ENCODE measurements at places on chromosomes 3 and 15.

DNA sequence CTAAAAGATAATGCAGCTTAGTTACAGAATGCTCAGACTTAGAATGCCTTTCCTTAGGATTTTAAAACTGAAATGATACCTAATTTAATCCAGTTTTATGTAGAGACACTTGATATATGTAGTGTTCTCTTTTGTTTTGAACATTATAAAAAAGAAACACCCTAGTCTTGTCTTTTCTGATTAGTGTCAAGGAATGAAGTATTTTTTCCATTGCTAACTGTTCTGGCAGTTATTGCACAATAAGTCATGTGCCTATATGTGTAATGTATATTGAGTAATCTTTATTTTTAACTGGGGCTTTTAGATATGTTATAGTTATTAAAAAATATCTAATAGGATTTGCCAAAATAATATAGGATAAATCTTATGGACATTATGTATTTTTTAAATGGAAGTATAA, 4.5 kb downstream of the ARL8B start:
- DNase-seq: no peak

DNA sequence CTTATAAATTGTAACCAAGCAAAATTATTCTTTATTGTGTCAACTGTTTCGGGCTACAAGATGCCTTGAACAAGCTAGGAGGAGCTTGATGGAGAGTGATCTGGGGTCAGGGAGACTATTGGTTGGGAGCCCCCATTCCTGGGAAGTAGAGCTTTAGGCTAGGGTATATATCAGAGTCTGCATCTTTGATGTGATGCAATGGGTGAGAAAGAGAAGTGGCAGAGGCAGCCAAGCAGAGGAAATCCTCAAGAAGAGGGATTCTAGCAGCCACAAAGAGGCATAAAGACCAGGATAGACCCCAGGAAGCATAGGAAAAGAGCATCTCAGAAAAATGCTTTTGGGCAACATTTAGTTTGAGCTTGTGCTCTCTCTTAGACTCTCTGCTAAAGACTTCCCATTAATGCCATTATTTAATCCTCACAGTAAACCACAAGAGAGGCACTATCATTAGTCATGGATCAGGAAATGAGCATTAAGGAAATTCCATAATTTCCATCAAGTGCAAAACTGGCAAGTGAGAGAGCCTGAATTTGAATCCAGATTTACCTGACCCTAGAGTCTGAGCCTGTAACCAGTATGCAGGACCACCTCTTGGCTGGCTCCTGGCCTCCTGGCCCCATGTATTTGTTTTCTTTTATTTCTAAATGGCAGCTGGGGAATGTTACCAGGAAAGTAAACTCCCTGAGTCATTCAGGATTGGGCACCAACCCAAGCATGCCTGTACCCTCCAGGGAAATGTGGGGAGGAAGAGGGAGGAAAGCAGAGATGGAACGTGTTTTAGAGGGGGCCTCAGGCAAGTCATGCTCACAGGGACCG, 118.7 kb downstream of the RPL22L1 start:
- no peak for DNase-seq

- no peak for DNase-seq
These were observed 57.2 kb upstream of the RAD18 start for GRCh38 chr3:9020426-9020825.

- no peak for DNase-seq
These were observed 72.1 kb downstream of the EPHA3 start for GRCh38 chr3:89179355-89180001.

- no peak for DNase-seq
These were observed 203.9 kb downstream of the VGLL3 start for GRCh38 chr3:86787091-86787490.

GRCh38 chr15:81254277-81254915, 57.7 kb downstream of the IL16 start:
- DNase-seq: no peak

DNA sequence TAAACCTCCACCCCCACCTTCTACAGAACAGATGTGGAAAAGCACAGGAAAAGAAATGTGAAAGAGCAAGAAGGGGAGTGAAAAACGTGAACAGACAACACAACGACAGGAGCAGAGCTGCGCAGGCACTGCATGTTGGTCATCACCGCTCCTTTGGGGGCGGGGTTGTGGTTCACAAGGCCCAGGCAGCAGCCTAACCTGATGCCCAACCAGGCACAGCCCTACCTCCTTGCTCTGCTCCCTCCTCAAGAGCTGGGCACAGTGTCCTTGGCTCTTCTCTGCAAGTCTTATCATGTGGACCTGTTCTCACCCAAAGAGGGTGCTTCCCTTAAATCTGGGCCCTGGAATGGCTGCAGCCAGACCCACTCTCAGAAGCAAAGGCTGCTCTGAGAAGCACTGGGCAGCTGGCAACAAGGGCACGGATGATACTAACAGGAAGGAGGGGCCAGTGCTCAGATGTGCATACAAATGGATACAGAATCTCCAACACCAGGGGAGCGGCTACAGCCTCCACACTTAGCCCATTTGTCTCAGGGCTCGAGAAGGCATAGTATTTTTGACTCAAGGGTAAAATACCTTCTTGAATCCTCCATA, 64.6 kb downstream of the DHX30 start:
- DNase-seq: no peak

- DNase-seq: no peak
These were observed 19.3 kb downstream of the IQSEC1 start for GRCh38 chr3:13053893-13054292.

DNA sequence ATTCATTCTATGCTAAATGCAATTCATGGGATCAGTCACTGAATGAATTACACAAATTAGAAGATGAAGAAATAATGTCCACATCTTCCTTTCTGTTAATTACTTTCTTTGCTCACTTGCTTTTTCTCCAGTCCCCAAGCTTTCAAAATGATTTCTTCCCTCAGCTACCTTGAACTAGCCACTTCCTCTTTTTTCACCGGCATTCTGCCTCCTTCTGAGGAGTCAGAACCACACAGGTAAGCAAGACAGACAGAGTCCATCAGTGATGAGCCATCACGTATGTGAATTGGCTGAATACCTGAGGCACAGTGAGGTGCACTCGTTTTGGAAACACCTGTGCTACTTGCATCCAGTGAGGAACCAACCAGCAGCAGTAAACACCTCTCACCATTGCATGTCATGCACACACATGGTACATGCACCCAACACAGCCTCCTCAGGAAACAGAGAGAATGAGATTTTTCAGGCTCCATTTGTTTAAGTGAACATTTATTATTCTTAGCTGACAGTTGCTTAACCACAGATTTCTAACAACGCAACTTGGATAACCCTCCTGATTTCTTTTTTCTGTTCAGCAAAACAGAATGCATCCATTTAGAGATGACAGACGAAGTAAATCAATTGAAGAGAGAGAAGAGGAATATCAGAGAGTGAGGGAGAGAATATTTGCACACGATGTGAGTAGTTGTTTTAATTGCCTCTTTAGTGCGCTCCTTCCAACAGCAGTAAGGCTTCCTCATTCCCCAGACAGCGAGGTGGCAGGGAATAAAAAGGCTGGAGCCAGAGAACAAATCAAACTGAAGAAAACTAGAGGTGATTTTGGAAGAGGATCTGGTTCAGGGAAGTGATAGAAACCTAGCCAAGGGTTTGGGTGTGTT, 69.3 kb downstream of the ARPP21 start:
- no peak for DNase-seq

DNA sequence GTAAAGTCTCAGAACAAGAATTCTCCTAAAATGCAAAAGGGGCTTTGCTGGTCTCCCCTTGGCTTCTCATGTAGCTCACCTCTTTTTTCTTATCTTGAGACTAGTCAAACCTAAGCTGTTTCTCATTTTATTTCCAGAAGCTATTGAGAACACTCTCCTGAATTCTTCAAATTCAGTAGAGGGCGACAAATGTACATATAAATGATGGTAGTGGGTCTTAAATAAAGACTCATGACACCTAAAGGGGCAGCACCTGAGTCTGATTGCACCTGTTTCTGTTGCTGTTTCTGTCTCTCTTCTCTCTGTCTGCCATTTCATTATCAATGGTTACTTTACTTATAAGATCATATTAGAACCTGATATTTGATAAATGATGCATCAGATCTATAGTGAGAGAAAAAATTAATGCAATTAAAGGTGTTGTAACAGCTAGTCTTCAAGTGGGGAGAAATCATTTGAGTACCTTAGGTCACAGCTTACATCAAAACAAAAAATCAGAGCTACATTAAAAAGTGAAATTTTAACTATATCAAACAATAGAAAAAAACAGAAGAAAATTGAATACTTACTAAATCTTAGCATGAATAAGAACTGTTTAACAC, 7.0 kb downstream of the ADIPOQ start:
- no peak for DNase-seq

DNA sequence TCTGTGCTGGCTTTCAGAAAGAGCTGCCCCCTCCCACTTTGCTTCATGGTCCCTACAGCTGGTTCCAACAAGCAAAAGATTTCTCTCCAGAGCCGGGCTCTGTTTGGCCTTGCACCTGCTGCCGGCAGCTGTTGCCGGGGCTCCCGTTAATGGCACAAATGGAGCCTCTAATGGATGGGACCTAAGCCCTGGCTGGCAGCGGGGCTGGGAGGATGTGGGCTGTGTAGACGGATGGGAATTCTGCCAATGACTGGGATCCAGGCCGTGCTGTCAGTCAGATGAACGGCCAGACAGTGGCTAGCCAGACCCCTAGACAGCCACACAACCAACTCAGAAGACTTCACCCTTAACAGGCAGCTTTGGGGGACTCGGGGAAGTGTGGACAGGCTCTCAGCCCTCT, 88.0 kb downstream of the RPLP1 start:
- no peak for DNase-seq

DNA sequence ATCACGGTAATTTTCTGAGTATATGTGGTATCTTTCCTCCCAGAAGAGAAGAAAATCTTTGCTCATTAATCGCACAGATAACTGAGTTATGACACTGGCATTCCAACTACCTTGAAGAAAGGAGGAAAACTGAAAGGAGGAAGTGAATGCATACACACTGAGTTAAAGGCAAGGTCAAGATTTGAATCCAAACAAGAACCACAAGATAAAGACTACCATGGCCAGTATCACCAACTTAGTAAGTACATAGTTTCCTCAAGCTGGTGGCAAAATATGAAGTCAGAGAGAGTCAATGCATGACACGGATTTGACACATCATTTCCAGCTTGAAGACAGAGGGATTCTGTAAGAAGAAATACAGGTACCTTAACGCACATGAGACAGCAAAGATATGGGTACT, 287.5 kb downstream of the ULK4 start:
- no peak for DNase-seq

- no peak for DNase-seq
These were observed 90.6 kb downstream of the TNFAIP8L3 start for GRCh38 chr15:51004103-51004551.

GRCh38 chr3:18103591-18103990, 321.5 kb downstream of the SATB1 start:
- no peak for DNase-seq

Data from DND-41 (cell line).